ENCODE measurements at places on chromosomes 11 and 22.

DNA sequence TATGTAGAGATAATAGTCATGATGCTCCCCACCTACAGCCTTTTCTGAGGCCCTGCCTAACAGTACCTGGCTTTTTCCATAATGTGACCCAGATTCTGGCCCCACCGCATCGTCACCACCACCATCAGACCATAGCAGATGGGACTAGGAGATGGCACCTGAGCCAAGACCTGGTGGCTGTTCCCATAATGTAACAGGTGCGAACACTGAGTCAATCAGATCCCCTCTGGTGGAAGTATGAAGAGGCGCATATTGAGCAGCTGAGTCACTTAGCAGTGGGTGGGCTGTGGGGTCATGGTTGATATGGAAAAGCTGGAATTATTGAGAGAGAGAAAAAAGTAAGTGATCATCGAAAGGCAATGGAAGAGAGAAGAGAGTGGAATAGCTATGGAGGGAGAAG, 578.0 kb upstream of the CADM1 start:
- DNase-seq = no peak

DNA sequence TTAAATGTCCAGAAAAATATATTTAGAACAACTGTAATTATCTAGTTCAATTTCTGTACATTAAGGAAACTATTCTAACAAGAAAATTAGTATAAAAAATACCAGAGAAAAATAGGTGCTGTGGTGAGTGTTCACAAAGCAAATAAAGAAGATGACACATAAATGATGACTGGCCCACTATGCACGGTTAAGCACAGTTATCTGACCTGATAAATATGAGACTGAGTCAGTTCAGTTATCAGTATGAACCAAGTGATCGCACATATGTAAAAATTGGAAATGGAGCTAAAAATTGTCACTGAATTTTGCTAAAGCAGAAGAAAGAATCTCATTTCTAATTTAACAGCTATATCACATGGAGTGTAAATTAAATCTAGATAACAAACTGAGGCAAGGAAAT, 18.8 kb upstream of the MAML2 start:
- DNase-seq = no peak

DNA sequence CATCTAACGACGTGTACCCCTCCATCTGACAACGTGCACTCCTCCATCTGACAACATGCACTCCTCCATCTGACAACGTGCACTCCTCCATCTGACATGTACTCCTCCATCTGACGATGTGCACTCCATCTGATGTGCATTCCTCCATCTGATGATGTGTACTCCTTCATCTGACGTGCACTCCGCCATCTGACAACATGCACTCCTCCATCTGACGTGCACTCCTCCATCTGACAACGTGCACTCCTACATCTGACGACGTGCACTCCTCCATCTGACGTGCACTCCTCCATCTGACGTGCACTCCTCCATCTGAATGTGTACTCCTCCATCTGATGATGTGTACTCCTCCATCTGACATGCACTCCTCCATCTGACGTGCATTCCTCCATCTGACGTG, 8.0 kb upstream of the IL17REL start:
- DNase-seq = no peak

- DNase-seq = no peak
Measured at GRCh38 chr11:92954003-92954402, 15.4 kb upstream of the MTNR1B start.

GRCh38 chr22:25126510-25126909, 73.1 kb upstream of the CRYBB3 start:
- DNase-seq = no peak

DNA sequence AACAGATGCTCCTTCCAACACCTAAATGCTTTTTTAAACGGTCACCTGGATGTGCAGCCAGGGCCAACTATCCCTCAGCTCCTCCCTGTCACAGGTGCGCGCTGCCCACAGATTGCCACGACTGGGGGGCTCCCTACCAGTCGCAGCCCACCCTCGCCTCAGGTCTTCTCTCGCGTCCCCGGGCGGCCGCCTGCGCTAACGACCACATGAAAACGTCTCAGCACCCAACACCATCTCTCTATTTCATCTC, 469 bp downstream of the ZBED5 start:
- DNase-seq = no peak

- no peak for DNase-seq
Measured at GRCh38 chr11:131483877-131484276, 113.5 kb downstream of the NTM start.

GRCh38 chr22:48755059-48755949, 1072.4 kb downstream of the BRD1 start:
- DNase-seq = no peak

GRCh38 chr11:10329935-10330334, 25.1 kb downstream of the ADM start:
- no peak for DNase-seq

DNA sequence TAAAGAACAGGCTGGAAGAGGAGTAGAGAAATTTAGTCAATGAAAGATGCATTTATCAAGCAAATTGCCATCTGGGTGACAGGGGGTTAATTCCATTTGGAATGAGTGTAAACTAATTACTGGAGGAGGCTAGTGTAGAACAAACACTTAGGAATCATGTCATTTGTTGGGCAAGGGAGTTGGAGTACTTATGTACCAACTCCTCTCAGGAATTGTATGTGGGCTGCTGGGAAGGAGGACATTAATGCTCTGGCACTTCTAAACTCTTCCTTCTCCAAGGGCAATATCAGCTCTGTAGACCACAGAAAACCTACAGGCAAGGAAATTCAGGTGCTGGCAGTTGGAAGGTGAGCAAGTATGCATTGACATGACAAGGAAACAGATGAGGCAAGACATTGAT, 141.0 kb downstream of the MSANTD4 start:
- no peak for DNase-seq

DNA sequence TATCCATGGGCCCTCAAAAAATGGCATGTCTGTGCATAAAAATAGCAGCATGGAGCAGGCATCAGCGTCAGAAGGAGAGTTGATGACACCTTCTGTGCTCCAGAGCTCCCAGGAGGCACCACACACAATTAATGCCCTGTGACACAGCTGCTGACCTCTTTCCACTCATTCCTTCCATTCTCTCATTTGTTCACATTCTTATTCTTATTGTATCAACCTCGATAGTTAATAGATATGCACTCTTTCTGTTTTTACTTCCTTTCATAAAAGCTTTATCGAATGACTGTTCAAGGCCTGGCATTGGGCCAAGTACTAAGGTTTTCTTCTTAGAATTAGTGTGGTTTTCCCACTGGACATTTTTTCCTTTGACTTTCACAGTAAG, 266.0 kb upstream of the MTNR1B start:
- DNase-seq = no peak

GRCh38 chr22:45194686-45195085, 31.0 kb downstream of the NUP50 start:
- no peak for DNase-seq

GRCh38 chr11:2835296-2835695, 50.3 kb downstream of the CDKN1C start:
- no peak for DNase-seq

DNA sequence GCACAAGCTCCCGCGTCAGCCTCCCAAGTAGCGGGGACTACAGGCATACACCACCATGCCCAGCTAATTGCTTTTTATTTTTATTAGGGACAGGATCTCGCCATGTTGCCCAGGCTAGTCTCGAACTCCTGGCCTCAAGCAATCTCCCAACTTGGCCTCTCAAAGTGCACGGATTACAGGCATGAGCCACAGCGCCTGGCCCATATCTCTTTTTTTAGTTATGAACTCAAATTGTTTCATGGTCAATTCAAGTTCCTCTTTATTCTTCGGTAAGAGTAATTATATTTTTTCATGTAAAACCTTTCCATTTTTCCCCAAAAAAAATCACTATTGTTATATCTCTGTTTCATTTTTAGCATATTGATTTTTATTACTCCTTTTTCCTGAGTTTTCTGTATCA, 25.5 kb downstream of the FCHSD2 start:
- no peak for DNase-seq

DNA sequence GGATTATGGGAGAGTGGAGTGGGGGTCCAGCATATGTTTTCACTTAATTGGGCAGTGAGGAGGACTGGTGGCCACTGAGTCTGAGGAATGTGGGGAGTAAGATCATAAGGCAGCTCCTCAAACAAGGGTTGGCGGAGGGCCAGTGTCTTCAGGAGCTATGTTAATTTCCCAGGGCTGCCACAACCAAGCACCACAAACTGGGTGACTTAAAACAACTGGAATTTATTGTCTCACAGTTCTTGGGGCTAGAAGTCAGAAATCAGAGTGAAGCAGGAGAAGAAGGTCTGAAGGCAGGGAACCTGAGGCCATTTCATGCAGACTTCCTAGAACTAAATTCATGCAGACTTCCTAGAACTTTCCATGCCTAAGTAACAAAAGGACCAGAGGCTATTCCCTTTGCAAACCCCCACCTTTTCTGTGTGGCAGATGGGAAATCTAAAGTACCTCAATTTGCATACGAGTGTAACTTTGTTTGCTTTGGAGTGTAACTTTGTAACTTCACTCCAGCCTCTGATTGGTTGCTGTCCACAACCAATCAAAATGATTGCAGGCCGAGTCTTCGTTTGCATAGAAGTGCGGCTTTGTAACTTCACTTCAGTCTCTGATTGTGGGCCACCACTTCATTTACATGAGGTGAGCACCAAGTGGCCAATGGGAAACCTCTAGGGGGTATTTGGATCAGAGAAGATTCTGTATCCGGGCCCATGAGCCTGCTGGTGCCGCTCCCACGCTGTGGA, 50.5 kb upstream of the ZBED5 start:
- DNase-seq = no peak

GRCh38 chr11:7573558-7574296, 59.9 kb downstream of the PPFIBP2 start:
- DNase-seq = no peak

DNA sequence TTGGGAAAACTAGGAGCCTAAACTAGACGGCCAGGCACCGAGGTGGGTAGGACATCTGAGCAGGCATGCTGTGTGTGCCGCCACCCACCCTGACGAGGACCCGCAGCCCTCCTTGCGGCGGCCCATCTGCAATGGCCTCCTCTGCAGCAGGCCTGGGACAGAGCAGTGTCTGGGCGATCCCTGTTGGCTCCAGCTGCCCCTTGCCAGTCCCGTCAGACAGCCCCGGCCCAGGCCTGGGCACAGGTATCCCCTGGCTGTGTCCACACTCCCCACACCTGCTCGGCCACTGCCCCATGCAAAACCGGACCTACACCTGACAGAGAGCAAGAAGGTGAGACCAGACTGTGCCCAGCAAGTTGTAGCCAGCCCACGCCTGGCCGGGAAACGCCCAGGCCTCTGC, 38.7 kb upstream of the GNB1L start:
- DNase-seq = no peak

GRCh38 chr22:43011079-43011478, 3.9 kb downstream of the PACSIN2 start:
- no peak for DNase-seq

DNA sequence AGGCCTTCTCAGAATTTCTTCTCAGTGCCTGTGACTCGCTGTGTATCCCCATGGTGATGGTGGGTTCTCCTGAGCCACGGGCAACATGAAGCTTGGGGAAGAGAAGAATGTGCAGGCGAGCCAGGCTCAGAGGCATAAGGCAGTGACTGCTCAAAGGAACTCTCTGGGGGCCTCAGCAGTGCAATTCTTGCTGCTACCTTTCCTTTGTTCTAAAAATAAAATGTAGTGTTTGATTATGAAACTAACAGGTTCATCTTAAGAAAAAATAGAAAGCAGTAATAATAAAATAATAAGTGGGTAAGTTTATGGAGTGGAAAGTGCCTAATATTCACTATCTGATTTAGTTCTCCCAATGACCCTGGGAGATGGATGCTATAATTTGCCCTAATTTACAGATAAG, 46.7 kb downstream of the MEI1 start:
- DNase-seq = no peak

- DNase-seq = peak; percentile 16
Measured at GRCh38 chr11:19970944-19971343, 189.3 kb downstream of the DBX1 start.

- no peak for DNase-seq
Measured at GRCh38 chr11:1193326-1194230, 29.3 kb upstream of the MUC5B start.

DNA sequence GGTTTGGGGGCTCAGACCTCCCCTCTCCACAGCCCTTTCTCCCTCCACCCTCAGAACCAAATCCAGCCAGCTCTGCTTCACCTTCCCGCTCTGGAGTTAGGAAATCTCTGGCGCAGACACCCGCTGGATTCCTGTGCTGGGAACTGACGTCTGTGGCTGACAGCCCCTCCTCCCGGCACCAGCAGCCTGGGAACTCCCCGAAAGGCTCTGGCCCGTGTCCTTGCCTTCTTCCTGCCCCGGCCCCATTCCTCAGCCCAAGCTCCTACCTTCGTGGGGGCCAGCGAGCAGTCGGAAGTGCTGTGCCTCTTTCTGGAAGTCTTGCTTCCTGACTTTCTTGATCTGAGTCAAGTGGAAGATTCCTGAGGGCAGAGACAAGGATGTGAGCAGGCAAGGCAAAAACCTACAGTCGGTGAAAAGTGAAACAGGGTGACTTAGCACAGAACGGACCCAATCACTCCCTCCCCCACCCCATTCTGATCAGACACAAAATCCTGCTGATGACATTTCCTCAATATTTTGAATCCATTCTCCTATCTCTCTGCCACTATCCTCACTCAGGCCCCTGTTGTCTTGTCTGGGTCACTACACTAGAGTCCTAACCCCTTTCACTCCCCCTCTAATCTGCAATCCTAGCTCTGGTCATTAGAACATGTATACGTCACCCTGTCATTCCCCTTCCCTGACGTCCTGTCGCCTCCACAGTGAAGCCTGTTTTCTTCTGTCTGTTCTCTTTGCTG, 34.1 kb downstream of the CHRDL2 start:
- no peak for DNase-seq

DNA sequence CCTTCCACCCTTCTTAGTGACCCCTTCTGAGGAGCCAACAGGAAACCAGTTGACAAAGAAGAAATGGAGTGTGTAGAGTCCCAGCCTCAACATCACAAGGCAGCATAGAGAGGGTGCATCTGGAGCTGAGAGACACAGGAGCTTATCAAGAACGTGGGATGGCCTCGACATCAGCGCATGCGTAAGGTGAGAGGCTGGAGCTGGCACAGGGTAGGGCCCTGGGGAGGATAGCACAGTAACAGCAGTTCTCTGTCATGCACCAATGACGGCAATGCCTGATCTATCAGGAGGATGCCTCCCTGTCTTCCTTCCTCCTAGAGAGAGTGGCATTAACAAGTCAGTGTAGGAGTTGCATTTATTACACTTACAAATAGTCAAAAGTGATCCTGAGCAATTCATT, 426.1 kb downstream of the NTM start:
- no peak for DNase-seq

DNA sequence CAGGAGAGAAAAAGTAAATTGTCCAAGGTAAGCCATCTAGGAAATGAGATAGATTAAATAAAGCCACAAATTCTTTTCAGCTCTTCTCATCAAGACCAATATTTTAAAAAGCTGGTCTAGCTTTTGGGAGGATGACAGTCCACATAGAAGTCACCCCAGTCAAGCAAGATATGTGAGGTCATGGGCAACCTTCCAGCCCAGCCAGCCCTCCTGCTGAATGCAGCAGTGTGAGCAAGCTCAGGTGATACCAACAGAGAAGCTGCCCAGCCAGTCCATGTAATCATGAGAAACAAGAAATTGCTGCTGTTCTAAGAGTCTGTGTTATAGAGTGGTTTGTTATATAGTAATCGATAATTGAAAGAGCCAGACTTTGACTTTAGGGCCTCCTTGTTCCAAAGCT, 28.7 kb downstream of the KCNE3 start:
- no peak for DNase-seq

All from T-helper 2 cell treated with Interferon-gamma antibody and Interleukin-4, amounts not matched to agents 5 μg/mL and 100 μg/mL, for 36 hours (primary cell).